ENCODE measurements at places on chromosomes 7 and 10.

GRCh38 chr10:105023211-105024111 lies 382.4 kb downstream of the SORCS3 start:
- no peak for DNase-seq

GRCh38 chr7:68014031-68014736 lies 1017.6 kb downstream of the TYW1 start:
- DNase-seq: no peak

GRCh38 chr10:30752481-30752881 lies 122.9 kb upstream of the LYZL2 start:
- no peak for DNase-seq

DNA sequence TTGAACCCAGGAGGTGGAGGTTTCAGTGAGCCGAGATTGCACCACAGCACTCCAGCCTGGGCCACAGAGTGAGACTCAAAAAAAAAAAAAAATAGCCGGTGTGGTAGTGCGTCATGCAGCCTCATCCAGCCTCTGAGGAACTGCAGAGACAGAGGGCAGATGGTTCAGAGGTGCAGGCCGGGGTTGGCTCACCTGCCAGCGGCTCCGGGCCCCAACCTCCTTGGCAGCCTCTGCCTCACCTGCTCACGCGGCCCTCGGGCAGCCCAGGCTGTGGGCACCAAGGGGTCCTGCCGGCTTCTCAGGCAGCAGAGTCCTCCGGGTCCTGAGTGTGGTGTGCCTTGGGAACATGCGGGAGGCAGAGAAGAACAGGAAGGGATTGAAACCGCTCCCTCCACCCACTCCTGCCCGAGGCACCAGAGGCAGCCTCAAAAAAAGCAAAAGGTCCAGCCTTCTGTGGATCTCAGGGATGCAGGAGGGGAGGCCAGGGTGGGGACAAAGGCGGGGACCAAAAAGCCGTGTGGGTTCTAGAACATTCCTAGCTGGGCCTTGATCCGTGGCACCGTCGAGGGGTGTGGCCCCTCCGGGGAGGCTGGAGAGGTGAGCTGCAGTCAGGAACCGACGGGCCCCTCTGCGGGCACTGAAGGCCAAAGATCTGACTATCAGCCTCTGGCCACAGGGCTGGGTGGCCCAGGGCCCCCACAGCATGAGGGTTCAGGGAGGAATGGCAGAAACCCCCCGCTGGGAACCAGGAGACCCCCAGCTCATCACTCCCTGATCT lies 55.4 kb upstream of the DNAJB6 start:
- no peak for DNase-seq

DNA sequence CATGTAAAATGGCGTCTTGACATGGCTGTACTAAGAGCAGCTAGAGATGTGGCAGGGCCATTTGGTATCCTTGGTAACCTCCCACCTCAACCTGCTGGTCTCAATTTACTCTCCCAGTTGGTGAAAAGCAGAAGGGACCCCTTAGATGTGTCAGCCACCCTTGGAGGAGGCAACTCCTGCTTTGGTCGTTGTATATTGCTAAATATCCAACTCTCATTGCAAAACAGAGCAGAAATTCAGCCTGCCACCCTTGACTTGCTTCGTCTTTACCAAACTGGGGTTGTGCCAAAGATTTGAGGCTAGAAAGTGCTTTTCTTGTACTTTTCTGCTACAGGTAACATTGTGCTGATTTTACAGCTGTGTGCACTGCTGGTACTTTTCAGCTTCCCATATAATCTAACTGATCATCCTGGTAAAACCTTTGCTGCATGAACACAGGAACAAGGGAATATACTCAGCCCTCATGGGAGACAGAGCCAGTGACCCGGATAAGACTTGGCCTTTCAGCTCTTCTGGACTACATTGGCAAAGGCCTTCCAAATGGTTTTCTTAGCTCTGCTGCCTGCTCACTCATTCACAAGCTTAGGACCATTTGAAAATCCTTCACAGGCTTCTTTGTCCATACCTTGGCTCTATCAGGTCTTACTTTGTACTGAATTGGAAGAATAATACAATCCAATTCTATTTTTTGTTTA lies 2.2 kb upstream of the VSTM4 start:
- no peak for DNase-seq

- DNase-seq: no peak
Observed at GRCh38 chr7:101884671-101885596, 67.5 kb downstream of the CUX1 start.

- no peak for DNase-seq
Observed at GRCh38 chr7:152760854-152761748, 1.5 kb downstream of the ACTR3B start.

DNA sequence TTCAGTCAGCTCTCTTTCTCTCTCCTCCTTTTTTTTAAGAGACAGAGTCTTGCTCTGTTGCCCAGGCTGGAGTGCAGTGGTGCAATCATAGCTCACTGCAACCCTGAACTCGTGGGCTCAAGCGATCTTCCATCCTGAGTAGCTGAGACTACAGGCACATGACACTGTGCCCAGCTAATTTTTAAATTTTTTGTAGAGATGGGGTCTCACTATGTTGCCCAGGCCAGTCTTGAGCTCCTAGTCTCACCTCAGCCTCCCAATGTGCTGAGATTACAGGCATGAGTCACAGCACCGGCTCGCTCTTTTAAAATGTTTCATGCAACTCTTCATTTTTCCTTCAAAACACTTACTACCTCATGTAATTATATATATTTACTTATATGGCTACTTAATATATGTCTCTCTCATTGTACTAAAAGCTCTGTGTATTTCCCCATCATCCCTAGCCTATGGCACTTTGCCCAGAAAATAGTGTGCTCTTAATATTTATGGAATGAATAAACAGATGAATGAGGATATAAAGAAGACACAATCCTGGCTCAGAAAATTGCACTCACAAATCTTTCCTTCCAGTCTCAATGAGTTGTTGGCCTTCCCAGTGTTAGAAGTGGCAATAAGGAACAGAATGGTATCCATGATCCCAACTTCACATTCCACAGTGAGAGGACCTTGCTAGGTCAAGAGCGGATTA lies 33.9 kb downstream of the EBLN1 start:
- DNase-seq: no peak

- no peak for DNase-seq
Observed at GRCh38 chr7:74175340-74175739, 1.2 kb downstream of the EIF4H start.

GRCh38 chr10:107847620-107848019 lies 683.1 kb upstream of the SORCS1 start:
- no peak for DNase-seq

DNA sequence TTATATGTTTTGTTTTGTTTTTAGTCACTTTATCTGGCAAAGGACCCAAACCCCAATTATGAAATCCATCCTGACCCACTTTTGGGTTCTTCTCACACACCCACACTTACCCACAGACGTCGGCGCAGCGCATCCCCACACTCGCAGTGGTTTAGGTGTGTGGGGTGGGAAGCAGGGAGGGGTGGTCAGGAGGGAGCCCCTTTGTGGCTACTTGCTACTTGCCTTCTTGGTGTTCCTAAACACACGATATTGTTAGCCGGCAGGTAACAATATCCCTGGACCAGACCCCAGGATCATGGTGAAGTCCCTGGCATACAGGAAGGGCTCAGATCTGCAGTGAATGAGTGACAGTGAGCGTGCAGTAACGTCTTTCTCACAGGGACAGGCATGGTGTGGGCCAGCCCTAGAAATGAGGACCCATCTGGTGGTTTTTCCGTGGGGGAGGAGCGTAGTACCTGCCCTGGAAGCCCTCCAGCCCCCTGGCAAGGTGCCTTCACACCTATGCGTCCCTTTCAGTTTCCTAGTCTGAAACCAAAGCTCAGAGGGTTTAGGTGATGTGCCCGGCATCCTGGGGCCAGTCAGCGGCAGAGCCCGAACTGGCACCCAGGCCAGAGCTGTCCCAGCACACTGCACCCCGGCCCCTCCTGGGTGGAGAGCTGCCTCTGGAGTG lies 4.4 kb downstream of the SPOCK2 start:
- DNase-seq: no peak

DNA sequence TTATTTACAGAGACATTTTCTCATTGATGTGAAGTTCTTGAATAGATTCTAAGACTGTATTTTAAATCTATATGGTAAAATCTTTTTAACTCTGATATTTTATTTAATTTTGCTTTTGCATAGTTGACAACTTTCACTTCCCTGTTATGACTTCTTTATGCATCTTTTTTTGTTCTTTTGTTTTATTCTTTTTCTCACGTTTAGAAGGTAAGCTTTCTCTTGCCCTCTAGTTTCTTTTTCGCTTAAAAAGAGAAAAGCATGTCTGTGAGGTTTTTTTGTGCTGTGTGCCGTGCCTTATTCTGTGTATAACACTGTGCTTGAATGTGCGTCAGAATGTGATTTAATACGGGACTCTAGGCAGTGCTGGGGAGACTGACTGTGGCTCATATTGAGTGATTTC lies 74.7 kb downstream of the AP3M1 start:
- no peak for DNase-seq

DNA sequence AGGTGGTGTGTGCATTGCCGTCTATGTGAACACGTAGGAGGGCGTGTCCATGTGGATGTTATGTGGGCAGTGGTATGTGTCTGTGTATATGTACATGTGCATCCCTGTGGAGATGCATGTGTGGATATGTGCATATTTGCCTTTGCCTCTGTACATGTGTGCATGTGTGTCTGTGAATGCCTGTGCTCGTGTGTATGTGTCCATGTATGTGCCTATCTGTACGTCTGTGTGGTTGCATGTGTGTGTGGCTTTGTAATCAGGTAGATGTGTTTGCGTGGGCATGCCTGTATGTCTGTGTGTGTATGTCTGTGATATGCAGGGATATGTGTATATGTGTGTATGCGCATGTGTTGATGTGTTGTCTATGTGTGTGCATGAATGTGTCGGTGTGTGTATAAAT lies 19.7 kb downstream of the ADCY1 start:
- no peak for DNase-seq

DNA sequence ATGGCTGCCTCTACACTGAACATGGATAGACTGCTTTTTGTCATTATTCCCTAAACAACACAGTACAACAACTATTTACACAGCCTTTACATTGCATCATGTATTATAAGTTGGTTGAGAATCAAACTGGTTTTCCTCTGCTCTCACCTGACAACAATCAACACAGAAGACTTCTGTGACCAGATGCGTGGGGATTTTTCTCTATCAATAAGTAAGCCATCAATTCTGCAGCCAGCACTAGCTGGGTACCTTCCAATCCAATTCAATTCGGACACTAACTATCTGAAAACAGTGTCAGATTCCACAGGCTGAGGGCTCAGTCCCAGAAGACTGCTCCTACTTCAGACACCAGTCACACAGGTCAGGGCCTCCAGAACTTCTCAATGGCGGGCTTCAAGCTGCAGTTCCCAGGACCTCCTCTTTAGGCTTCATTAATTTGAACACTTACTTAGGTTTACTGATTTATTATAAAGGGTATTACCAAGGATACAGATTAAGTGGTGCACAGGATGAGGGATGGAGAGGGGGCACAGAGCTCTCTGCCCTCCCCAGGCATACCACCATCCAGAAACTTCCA lies 36.4 kb upstream of the ASL start:
- DNase-seq: no peak

GRCh38 chr7:1912593-1913465 lies 242.8 kb downstream of the ELFN1 start:
- DNase-seq: no peak

- no peak for DNase-seq
Observed at GRCh38 chr7:147411096-147411495, 1179.5 kb upstream of the C7orf33 start.

DNA sequence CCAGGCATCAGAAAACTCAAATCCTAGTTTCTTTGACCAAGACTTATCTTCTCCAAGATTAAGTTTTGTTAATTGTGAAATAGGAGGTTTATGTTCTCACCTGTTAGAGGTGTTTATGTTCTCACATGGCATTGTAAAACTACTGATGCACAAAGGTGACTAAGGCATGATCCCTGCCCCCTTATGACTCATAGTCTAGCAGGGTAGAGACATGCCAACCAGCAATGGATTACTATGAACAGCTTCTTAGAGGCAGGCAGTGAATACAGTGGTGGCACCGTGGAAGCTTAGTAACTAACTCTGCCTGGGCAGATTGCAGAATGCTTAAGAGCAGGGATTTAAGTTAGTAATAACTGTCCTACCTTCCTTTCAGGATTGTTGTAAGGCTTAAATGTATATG lies 400.9 kb downstream of the SORCS3 start:
- no peak for DNase-seq

- no peak for DNase-seq
Observed at GRCh38 chr10:71395621-71396020, 1.1 kb upstream of the CDH23 start.

GRCh38 chr10:42781893-42782445 lies 626 bp upstream of the BMS1 start:
- no peak for DNase-seq

GRCh38 chr7:135924302-135924701 lies 52.9 kb downstream of the MTPN start:
- DNase-seq: no peak

DNA sequence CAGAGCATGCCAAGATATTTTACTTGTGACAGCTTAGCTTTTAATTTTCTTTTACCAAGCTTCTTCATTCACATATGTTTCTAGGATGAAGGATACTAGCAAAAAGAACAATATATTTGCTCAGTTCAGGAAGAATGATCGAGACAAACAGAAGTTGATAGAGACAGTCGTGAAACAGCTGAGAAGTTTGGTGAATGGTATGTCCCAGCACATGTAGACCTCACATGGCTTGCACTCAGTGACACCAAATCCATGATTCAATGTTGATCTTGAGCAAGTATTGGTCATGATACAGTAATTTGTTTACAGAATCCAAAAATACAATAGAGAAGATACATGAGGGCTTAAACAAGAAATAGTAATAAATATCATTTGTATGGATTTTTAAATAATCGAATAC lies 2.5 kb upstream of the CYP26C1 start:
- no peak for DNase-seq

- DNase-seq: no peak
Observed at GRCh38 chr10:59635502-59636290, 74.0 kb downstream of the SLC16A9 start.

- no peak for DNase-seq
Observed at GRCh38 chr10:110852255-110852896, 19.4 kb upstream of the PDCD4 start.

DNA sequence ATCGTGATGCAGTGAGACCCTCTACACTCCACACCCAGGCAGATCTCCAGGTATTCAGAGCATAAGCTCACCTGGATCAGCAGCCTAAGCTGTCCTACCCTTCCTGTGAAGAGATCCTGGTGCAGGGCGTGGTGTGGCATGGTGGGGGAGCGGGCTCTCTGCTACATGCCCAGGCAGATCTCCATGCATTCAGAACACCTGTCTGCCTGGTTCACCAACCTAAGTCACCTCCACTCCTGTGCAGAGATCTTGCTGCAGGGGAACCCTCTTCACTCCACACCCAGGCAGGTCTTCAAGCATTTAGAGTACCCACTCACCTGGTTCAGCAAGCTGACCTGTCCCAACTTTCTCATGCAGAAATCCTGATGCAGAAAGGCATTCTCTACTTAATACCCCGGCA lies 394.4 kb upstream of the SEMA3A start:
- DNase-seq: no peak

- no peak for DNase-seq
Observed at GRCh38 chr7:27515933-27516332, 146.8 kb downstream of the HIBADH start.

Data from bone marrow (tissue), 2 donors.